Stimulated activated CD8-positive, alpha-beta memory T cell treated with anti-CD3 and anti-CD28 coated beads, Interleukin-15, amount 100 ng/mL, for 4 hours (primary cell): ENCODE measurements at places on chromosomes 7 and 10.

DNA sequence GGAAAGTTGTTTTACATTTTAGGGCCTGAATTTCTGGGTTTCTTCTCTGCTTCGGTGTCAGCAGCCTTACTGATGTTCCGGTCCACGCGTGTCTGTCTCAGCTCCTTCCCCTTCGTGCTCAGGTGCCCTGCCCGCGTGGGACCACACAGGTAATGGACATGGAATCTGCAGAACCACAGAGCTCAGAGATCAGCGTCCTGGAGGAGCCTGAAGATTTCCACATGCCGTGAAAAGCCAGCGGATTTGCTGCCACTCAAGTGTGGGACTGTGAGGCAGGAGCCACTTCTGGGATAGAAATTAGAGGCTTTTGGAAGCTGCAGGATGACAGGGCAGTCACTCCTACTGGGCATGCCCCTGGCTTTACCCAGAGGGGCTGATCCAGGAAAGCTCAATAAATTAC, 666.1 kb upstream of the FOXK1 start:
- DNase-seq = no peak

DNA sequence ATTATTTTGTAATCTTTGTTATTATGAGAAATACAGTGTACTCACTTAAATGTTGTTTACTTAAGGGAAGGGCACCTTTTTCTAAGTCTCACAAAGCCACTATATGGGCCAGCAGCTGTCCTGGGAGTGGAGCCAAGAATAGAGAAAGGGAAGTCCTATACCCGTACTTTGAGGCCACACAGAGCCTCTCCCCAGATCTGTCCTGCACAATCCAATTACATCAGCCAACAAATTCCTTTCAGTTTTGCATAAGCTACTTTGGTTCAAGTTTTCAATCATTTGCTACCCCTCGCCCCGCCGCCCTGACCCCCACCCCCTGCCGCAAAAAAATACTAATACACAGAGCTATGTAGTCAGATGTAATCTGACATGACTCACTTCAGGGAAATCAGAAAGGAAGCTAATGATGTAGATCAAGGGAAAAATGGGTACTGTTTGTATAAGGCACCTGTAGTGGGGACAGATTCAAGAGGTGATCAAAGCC, 297.4 kb upstream of the NEBL start:
- no peak for DNase-seq

DNA sequence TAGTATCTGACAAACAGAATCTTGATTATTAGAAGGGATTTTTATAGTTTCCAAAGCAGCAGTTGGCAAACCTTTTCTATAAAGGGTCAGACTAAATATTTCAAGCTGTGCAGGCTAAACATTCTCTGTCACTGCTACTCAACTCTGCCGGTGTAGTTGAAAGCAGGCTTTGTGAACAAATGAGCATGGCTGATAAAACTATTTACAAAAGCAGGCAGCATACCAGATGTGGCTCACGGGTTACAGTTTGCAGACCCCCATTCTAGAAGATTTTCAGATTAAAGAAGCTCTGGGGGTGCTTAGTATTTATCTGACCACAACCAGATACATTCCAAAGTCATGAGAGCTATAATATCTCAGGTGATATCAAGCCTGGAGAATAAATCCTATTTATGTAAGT, 1017.5 kb downstream of the SORCS1 start:
- DNase-seq = no peak

DNA sequence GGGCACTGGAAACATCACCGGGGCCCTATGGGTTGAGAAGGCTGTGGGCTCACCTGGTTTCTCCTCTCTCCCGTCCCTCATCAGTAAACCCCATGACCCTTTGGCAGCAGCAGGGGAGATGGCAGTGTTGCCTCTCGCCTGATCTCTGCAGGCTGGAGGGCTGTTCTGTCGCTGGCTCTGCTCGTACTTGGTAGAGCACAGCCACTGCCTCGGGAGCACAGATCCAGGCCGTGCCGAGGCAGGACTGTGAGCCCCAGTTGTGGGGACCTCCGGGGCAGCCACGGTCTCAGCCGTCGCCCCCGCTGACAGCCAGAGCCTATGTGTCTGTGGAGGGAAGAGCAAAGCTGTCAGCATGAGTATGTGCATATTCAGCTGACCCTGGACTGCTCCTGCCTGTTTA, 94.9 kb downstream of the PTPRE start:
- DNase-seq = no peak

- no peak for DNase-seq
These were observed 559 bp upstream of the STEAP2 start for GRCh38 chr7:90210981-90211380.

DNA sequence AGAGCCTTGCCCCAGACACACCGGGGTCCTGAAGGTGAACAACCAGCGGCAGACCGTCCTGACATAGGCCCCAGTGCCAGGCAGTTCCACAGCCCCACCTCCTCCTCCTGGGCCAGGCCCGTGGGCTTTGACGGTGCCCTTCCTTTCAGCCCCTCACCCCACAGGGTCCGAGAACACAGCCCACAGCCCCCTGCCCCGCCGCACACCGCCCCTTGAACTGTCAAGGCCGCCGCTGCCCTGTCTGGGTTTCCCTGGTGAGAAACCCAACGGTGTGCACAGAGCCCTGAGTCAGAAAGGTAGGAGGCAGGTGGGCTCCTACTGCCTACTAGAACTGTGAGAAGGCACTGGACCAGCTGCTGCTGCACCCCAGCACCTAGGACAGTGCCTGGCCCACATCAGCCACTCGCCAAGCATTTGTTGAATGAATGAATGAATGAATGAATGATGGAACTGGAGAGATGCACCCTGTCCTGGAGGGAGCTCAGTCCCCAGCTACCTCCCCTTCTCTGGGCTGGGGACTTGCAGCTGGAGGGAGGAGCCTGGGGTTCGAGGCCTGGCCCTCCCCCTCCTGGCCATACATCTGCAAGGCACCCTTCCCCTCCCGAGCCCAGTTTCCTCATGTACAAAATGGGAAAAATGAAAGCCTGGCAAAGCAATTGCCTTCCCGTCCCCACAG, 117.9 kb downstream of the SLIT1 start:
- no peak for DNase-seq
